ENCODE measurements at places on chromosomes 5 and 9. TPM values are rescaled to one million over a fixed set of nuclear protein-coding genes. Genes with fewer than 3 reads are reported as not detected.

DNA sequence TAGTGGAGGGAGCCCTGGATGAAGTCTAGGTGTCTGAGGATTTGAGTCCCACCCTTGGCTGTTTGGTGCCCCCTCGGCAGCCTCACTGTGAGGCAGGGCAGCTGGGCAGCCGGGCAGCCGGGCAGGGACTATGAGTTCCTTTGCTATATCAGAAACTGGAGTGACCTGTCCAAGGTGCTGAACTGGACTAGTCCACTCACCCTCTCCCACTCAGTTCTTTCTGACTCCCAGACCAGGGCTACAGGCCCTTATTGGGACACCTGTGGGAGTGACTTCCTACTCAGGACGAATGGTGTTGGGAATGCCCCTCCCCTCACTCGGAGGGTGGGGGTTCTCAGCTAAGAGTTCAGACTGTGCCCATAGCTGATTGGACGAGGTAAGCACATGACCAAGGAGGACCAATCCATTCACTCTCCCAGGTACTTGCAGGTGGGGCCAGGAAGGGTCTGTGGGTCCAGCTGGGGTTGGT, 34.1 kb upstream of the RAPGEF1 start:
- DNase-seq = peak; percentile 46

DNA sequence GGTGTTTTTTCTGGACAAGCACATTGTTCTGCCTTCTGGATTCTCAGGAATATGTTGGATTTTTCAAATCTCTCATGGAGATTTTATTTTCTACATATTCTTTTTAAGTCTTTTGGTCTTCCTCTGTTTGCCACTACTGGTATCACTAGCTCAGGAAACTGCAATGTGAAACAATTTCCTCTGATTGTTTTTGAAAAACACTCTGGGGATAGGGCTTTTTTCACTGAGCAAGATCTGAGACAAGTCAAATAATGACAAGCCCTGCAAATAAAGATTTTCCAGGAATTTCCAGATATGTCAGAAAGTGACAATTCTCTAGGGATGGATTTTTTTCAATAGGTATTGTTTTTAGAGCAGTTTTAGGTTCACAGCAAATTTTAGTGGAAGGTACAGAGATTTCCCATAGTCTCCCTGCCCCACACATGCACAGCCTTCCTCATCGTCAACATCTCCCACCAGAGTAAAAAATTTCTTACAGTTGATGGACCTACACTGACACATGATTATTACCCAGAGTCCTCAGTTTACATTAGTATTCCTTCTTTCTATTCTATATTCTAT, 86.9 kb upstream of the TMEM161B start:
- DNase-seq = no peak

- DNase-seq = no peak
Observed at GRCh38 chr5:177540438-177540837, 13.9 kb downstream of the FAM193B start.

ACSL6 gene
- not detected for total RNA-seq

SPRY4 gene
- total RNA-seq = 19.4 TPM

Data from astrocyte (in vitro differentiated cells and primary cell).